Pancreas (tissue), 10 donors: ENCODE measurements at places on chromosomes 5 and 9.

- no peak for DNase-seq
These were observed 181.7 kb downstream of the MTRR start for GRCh38 chr5:8050616-8051175.

- no peak for DNase-seq
These were observed 9.6 kb upstream of the NME5 start for GRCh38 chr5:138148811-138149210.

GRCh38 chr9:21589344-21590056 lies 107.4 kb upstream of the IFNE start:
- DNase-seq, result no peak

GRCh38 chr9:72274441-72274840 lies 90.6 kb downstream of the ZFAND5 start:
- DNase-seq, result no peak
